ENCODE measurements at places on chromosomes 2 and 18.

- DNase-seq, result no peak
These were observed 14.8 kb upstream of the MATN3 start for GRCh38 chr2:20027260-20027677.

DNA sequence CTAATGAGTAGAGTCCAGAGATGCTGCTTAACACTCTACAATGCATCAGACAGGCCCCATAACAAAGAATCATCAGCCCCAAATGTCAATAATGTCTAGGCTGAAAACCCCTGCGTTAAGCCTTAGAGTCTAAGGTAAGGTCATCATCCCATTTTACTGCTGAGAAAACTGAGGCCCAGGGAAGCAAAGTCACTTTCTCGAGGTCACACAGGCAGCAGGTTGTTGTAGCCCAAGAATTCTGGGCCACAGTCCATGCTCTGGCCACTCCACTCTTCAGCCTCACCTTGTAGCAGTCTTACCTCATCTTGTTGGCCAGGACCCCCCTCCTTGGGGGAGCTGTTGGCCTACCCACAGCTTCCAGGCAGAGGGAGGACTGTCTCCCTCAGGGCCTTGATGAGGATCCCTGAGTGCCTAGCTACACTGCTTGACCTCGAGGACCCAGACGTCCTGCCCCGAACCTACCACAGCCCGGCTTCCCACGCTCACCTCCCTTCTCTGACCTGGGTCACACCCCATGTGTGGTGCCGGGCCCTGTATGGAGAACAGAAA is 54.4 kb downstream of the SMAD7 start:
- DNase-seq, result no peak

DNA sequence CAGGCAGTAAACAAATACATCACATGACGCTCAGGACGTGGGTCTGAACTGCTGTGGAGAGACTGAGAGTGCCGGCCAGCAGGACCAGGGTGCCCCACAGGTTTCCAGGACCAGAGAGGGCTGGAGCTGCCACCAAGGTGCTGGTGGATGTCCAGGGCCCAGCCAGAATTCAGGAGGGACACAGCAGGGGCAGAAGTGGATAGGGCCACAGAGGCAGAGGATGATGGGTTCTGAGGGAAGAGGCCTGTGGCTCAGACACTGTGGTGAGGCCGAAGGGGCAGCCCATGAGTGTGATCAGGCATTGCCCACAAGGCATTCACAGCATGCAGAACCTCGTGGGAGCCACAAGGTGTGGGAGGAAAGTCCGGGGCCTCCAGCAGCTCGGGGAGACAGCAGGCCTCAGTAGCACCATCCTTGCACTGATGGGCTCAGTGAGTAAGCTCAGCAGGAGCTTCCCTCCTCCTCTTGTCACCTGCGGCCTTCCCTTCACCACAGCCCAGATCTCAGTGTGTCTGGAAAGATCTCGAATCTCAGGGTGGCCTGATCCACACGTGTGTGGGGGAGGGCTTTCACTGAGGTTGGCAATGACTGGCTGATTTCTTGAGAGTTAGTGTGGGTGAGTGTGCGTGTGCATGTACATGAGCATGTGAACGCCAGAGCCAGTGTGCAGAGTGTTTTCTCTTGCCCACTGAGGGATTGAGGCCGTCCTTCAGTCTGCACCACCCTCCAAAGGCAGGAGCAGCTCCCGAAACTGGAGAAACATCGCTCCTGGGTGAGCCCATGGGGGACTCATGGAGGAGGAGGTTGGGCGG is 181.8 kb upstream of the RAB6C start:
- DNase-seq, result no peak

GRCh38 chr18:21181766-21182165 is 60.3 kb upstream of the GREB1L start:
- DNase-seq, result no peak

GRCh38 chr18:79643054-79643984 is 36.3 kb upstream of the CTDP1 start:
- no peak for DNase-seq
